CD4-positive, alpha-beta T cell treated with Interleukin-2 at 100 ng/mL for 4 hours (primary cell): ENCODE measurements at places on chromosomes 12 and 14.
A peak's percentile ranks its signal among the peaks of the same experiment; 100 is the strongest.

DNA sequence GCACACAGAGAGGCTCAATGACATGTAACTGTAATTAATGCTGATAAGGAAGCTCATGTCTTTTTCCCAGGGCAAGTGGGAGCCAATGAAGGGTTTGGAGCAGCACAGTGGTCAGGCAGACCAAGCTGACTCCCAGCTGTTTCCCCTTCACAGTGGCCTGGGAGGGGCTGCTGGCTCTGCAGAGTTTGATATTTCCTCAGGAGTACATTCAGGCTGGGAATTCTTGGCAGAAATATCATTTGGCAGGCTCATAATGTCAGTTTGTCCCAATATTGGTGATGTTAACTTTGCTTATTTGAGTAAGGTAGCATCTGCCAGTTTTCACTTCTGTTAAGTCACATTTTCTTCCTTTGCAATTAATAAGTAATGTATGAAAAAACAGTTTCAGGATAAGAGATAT, 247.0 kb downstream of the EMP1 start:
- DNase-seq, result no peak

DNA sequence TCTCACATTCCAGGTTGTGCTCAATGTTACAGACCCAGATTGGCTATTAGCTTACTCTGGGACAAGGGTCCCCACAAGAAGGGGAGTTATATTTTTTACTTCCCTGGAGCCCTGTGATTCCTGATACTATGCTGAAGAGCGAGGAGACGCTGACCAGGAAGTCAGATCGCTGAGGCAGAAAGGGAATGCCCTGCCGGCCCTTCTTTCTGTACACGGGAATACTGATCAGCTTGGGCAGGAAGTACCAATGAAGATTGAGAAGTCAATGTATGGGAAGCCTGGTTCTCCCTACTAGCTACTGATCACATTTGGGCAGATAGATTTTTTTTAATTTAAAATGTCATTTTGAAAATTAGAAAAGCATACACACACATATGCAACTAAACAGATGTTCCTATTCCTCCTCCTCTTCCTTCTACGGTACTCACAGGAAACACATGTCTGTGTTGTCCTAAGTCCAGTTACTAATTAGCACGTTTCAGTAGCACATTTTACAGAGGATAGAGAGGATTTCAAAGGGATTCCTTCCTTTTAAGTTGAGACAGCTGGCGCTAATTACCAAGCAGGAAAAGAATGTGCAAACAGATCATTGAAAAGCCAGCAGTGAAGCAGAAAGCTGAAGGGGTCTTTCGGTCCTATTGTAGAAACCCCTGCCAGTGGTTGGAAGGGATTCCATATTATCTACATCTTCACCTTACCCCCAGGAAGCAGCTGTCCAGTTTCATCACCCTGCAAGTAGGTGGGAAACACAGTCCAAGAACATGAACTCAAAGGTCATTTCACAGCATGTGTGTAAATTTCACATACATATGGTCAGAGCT, 292.4 kb downstream of the DUSP6 start:
- DNase-seq, result no peak

DNA sequence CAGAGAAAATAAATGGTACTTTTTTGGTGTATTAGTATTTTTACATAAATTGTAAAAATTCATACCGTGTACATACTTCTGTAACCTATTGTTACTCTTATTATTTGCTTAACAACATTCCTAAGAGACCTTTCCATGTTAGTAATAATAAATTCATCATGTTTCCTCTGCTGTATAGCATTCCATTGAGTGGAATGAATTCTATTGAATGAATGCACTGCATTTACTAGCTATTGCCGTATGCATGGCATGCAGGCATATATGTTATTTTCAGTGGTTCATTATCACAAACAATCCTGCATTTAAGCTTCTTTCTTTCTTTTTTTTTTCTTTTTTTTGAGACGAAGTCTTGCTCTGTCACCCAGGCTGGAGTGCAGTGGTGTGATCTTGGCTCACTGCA, 137.6 kb upstream of the TBX3 start:
- DNase-seq, result no peak

DNA sequence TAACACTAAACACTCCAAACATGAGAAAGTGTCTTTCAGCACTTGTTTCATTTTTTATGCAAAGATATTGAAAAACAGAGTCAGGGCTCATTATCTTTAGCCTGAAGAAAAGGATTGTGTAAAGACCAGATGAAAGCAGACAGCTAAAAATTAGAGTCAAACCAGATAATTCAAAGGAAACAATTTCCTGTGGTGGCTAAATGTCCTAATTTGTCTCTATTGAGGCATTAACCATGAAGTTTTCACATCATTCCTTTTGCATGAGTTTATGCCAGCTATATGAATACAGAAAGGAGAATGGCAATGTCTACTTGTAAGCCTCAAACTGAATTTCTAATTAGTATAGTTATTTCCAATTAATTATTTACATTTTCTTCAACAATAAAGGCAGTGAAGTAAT, 338.5 kb downstream of the FSCB start:
- no peak for DNase-seq

GRCh38 chr12:131050463-131051154, 96.9 kb downstream of the ADGRD1 start:
- DNase-seq, result no peak

GRCh38 chr12:89709157-89709994, 738 bp upstream of the ATP2B1 start:
- DNase-seq, result peak; percentile 98

GRCh38 chr12:101051151-101051550, 158.9 kb downstream of the SLC5A8 start:
- no peak for DNase-seq

DNA sequence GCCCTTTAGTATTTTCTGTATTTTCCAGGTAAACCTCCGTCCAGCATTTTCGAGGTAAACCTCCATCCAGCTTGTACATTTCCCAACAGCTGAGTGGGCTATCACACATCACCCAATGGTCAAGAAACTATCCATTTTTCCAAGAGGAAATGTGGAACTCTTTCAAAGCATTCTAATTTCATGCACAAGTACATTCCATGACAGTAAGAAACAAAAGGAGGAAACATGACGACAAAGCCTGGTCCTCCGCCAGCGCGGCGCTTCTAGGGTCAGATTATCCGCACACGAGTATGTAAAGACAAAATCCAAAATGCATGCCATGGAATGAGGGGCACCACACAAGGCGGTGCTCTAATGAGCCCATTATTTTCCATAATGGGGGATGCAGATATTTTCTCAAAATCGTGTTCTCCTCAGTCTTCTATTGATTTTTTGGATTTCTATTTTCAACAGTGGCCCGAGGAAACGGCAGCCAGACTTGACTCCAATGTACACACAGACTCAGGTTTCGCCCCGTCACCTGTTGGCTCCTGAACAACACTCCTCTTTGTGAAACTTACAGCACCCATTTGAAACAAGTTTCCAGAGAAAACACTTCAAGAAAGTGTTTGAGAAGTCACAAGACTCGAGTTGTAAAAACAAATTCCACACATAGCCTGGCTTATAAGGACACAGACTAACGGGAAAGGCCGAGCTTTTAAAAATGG, 107.4 kb downstream of the PRICKLE1 start:
- no peak for DNase-seq

GRCh38 chr12:6956021-6956727, 5.0 kb downstream of the PTPN6 start:
- DNase-seq, result peak; percentile 36

- no peak for DNase-seq
Measured at GRCh38 chr12:2011643-2012607, 7.7 kb upstream of the DCP1B start.
